ENCODE measurements at places on chromosomes 4 and X. TPM values are rescaled to one million over a fixed set of nuclear protein-coding genes. Genes with fewer than 3 reads are reported as not detected.

PRRG3 gene
- total RNA-seq = not detected

PNPLA4 gene
- 27.8 TPM for total RNA-seq

RTL3 gene
- total RNA-seq = under 0.01 TPM

FAM53A gene
- total RNA-seq = 2.3 TPM

PLK4 gene
- total RNA-seq = 11.5 TPM

CT45A2 gene
- not detected for total RNA-seq

FAM184B gene
- total RNA-seq = not detected

FDCSP gene
- total RNA-seq = not detected

ZAR1 gene
- not detected for total RNA-seq

USP9X gene
- 40.9 TPM for total RNA-seq

GRID2 gene
- total RNA-seq = not detected

FGD1 gene
- total RNA-seq = 12.9 TPM

TKTL2 gene
- not detected for total RNA-seq

HPSE gene
- under 0.01 TPM for total RNA-seq

NDUFA1 gene
- 63.8 TPM for total RNA-seq

GAGE12J gene
- total RNA-seq = not detected

PABPC4L gene
- 0.53 TPM for total RNA-seq

SORCS2 gene
- total RNA-seq = not detected

MSANTD1 gene
- not detected for total RNA-seq

CXXC4 gene
- total RNA-seq = not detected

GAB3 gene
- 0.58 TPM for total RNA-seq

CLTRN gene
- total RNA-seq = 0.18 TPM

OTUD6A gene
- total RNA-seq = not detected

BEND4 gene
- total RNA-seq = 0.29 TPM

CXCL9 gene
- not detected for total RNA-seq

SMARCA1 gene
- 37.4 TPM for total RNA-seq

NPFFR2 gene
- total RNA-seq = not detected

ASB12 gene
- total RNA-seq = not detected

PAGE5 gene
- total RNA-seq = not detected

NWD2 gene
- total RNA-seq = not detected

JCHAIN gene
- total RNA-seq = 1.9 TPM

EOLA1 gene
- total RNA-seq = 14.4 TPM

USP17L19 gene
- total RNA-seq = not detected

GNPDA2 gene
- 35.6 TPM for total RNA-seq

FGFBP1 gene
- total RNA-seq = not detected

Measured in myometrial cell (primary cell).